ENCODE measurements at places on chromosomes 6 and 20. TPM values are rescaled to one million over a fixed set of nuclear protein-coding genes. Genes with fewer than 3 reads are reported as not detected.

Gene ZC2HC1B
- not detected for total RNA-seq

Gene SRF
- total RNA-seq, result 17.2 TPM

Gene FABP7
- total RNA-seq, result 213 TPM

Gene FKBP5
- total RNA-seq, result 12.7 TPM

Gene COL9A3
- 134 TPM for total RNA-seq

Gene HRH3
- total RNA-seq, result 1.3 TPM

Gene SGK2
- total RNA-seq, result 3.0 TPM

Gene NR2E1
- 48.3 TPM for total RNA-seq

Gene C20orf96
- 12.6 TPM for total RNA-seq

Gene COL12A1
- 482 TPM for total RNA-seq

Gene GPRC6A
- total RNA-seq, result not detected

Gene SALL4
- 1.8 TPM for total RNA-seq

Gene SSTR4
- total RNA-seq, result not detected

Gene CGA
- not detected for total RNA-seq

Gene ATP6V1G2
- 19.2 TPM for total RNA-seq

Gene PRL
- total RNA-seq, result 0.99 TPM

Gene RAMACL
- 5.2 TPM for total RNA-seq

Gene IL17A
- total RNA-seq, result not detected

Gene CRISP3
- total RNA-seq, result 0.22 TPM

Gene SLC35B2
- 40.6 TPM for total RNA-seq

Gene TRERF1
- 9.6 TPM for total RNA-seq

Gene BPIFB4
- total RNA-seq, result 0.22 TPM

Gene RAET1L
- total RNA-seq, result not detected

Gene LRRC73
- 0.99 TPM for total RNA-seq

Gene PRR18
- total RNA-seq, result 0.22 TPM

Gene CFAP61
- 2.1 TPM for total RNA-seq
